ENCODE measurements at places on chromosomes 13 and 19. TPM values are rescaled to one million over a fixed set of nuclear protein-coding genes. Genes with fewer than 3 reads are reported as not detected.

Gene PGLYRP2
- total RNA-seq, result not detected

Gene TEX101
- total RNA-seq, result not detected

Gene ZNF468
- total RNA-seq, result 19.9 TPM

Gene CD33
- total RNA-seq, result not detected

Gene UNC13A
- 0.54 TPM for total RNA-seq

Gene ZNF682
- 9.1 TPM for total RNA-seq

Gene CELF5
- 3.1 TPM for total RNA-seq

Gene CLDND2
- total RNA-seq, result 0.45 TPM

Gene KLK14
- not detected for total RNA-seq

Gene ZGLP1
- total RNA-seq, result 9.3 TPM

Gene ZNF726
- total RNA-seq, result 4.0 TPM

Gene MEDAG
- total RNA-seq, result 0.35 TPM

Gene ELAVL1
- 62.2 TPM for total RNA-seq

Gene MYO1F
- 0.18 TPM for total RNA-seq

GRCh38 chr19:55220525-55220924 is 8.0 kb downstream of the TMEM86B start:
- no peak overlapping the region for H3K4me3 ChIP-seq
- peak; percentile 44 for DNase-seq
- no peaks in the 10 kb centered on the region for H3K36me3 ChIP-seq
- H3K27ac ChIP-seq, result no peak overlapping the region
- no peaks in the 10 kb centered on the region for H3K4me1 ChIP-seq

- H3K36me3 ChIP-seq, result no peaks in the 10 kb centered on the region
- H3K4me3 ChIP-seq, result no peak overlapping the region
- no peaks in the 10 kb centered on the region for H3K4me1 ChIP-seq
- no peak overlapping the region for H3K27ac ChIP-seq
Observed at GRCh38 chr13:97526556-97526955, 92.6 kb downstream of the RAP2A start.

GRCh38 chr19:15517778-15518177 is 9.5 kb downstream of the CYP4F22 start:
- no peak overlapping the region for H3K4me3 ChIP-seq
- no peaks in the 10 kb centered on the region for H3K27me3 ChIP-seq
- H3K4me1 ChIP-seq, result no peaks in the 10 kb centered on the region
- no peak for DNase-seq
- H3K27ac ChIP-seq, result no peak overlapping the region

DNA sequence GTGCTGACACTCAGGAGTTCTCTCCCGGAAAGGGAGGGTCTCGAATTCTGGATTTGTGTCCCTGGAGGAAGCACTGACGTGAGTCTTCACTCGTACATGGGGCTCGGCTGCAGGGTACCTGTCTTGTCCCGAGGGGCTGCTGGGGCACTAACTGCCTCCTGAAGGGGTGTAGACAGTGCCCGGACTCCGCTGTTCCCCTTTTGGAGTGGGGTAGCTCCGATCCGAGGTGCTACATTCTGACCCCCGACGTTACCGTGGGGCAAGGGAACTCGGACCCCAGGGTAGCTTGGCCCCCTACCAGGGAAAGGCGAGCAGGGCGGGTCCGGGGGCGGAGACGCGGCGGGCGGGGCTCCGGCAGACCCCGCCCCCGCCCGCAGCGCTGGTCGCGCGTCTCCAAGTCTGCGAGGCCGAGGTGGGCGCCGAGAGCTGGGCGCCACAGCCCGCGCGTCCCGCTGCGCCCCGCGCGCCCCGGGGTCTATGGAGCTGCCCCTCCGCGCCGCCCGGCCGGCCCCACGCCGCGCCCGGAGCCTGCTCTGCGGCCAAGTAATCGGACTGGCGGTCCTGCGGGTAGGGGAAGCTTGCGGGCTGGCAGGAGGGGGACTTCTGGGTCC is at the start of gene NPAS1:
TSS of gene NPAS1 (plus strand) at position 407 of the 611 bp plus-strand sequence. CDS start 1,211 bp downstream, outside the sequence.
- no peak within 1 kb of the TSS for H3K27ac ChIP-seq
- DNase-seq, result no peak
- H3K27me3 ChIP-seq, result peaks cover 68% of the 10 kb centered on the region
- peaks cover 9% of the 10 kb centered on the region for H3K4me1 ChIP-seq
- H3K36me3 ChIP-seq, result no peaks in the 10 kb centered on the region

GRCh38 chr19:6579450-6580178 is 11.3 kb downstream of the CD70 start:
- H3K27ac ChIP-seq, result no peak overlapping the region
- no peak overlapping the region for H3K4me3 ChIP-seq
- H3K36me3 ChIP-seq, result no peaks in the 10 kb centered on the region

- no peaks in the 10 kb centered on the region for H3K36me3 ChIP-seq
- DNase-seq, result peak; percentile 8
- H3K27me3 ChIP-seq, result peaks cover 32% of the 10 kb centered on the region
- peaks cover 7% of the 10 kb centered on the region for H3K4me1 ChIP-seq
Observed at GRCh38 chr13:76620036-76620435, 266.2 kb downstream of the KCTD12 start.

GRCh38 chr13:83007226-83007625 is 875.0 kb downstream of the SLITRK1 start:
- H3K4me1 ChIP-seq, result peaks cover 17% of the 10 kb centered on the region
- H3K4me3 ChIP-seq, result no peak overlapping the region
- no peak overlapping the region for H3K27ac ChIP-seq
- H3K27me3 ChIP-seq, result no peaks in the 10 kb centered on the region

DNA sequence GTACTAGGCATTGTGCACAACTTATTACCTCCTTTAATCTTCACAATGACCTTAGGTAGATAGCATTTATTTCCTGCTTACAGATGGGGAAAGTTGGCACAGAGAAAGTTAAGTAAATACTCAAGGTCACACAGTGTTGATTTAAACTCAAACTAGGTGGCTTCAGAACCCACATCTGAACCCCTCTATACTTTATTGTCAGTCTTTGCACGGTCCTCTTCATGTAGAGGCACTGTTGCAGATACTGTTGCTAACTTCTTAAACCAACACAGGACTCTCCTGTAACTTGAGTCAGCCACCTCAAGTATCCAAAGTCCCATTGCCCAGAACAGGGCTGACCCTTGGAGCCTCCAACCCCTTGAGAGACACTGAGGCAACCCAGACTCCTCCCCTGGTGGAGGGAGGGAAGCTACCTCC is 48.8 kb downstream of the FRY start:
- no peak overlapping the region for H3K27ac ChIP-seq
- no peaks in the 10 kb centered on the region for H3K36me3 ChIP-seq
- no peak for DNase-seq

- no peaks in the 10 kb centered on the region for H3K36me3 ChIP-seq
- peaks cover 71% of the 10 kb centered on the region for H3K4me1 ChIP-seq
- peak overlapping the region; percentile 24 for H3K27ac ChIP-seq
- no peak for DNase-seq
- no peaks in the 10 kb centered on the region for H3K27me3 ChIP-seq
- H3K4me3 ChIP-seq, result no peak overlapping the region
Observed at GRCh38 chr19:15285896-15286591, 46.3 kb downstream of the BRD4 start.

DNA sequence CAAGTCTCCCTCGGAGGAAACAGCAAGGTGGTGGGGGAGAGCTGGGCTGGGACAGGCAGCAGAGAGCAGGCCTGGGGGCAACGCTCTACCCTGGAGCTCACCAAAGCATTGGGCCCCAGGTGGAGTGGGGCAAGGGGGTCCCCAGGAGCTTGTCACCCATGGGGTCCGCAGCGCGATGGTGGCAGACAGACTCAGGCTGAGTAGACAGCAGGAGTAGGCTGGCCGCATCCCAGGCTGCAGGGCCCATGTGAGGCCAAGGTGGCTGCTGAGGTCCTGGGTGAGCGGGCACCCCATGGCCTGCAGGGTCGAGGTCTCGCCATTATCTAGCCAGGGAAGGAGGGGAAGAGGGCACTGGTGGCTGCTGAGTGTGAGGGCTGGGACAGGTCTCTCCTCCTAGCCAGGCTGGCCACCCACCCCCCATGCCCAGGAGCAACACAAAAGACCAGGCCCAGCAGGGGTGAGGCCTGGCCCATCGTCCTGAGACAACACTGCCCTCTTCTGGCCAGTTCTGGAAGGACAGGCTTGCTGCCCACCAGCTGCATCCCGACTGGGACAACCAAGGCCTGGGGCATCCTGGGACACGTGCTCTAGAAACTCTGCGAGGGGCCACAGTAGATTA is 33.1 kb downstream of the CEBPG start:
- H3K27me3 ChIP-seq, result no peaks in the 10 kb centered on the region
- no peak overlapping the region for H3K4me3 ChIP-seq
- no peak overlapping the region for H3K27ac ChIP-seq
- DNase-seq, result peak; percentile 68

DNA sequence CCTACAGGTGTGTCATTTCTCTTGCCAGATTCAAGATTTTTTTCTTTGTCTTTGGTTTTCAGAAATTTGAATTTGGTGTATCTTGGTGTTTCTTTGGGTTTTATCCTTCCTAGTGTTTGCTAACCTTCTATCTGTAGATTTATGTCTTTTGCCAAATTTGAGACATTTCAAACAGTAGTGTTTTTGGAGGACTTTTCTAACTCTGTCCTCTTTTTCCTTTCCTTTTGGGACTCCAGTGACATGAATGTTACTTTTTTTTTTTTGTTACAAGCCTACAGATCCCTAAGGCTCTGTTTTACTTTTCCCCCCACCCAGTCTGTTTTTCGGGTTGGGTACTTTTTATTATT is 58.8 kb downstream of the ZMYM2 start:
- DNase-seq, result no peak
- peaks cover 7% of the 10 kb centered on the region for H3K36me3 ChIP-seq
- H3K27ac ChIP-seq, result peak overlapping the region; percentile 66
- peaks cover 18% of the 10 kb centered on the region for H3K4me1 ChIP-seq
- H3K27me3 ChIP-seq, result no peaks in the 10 kb centered on the region

DNA sequence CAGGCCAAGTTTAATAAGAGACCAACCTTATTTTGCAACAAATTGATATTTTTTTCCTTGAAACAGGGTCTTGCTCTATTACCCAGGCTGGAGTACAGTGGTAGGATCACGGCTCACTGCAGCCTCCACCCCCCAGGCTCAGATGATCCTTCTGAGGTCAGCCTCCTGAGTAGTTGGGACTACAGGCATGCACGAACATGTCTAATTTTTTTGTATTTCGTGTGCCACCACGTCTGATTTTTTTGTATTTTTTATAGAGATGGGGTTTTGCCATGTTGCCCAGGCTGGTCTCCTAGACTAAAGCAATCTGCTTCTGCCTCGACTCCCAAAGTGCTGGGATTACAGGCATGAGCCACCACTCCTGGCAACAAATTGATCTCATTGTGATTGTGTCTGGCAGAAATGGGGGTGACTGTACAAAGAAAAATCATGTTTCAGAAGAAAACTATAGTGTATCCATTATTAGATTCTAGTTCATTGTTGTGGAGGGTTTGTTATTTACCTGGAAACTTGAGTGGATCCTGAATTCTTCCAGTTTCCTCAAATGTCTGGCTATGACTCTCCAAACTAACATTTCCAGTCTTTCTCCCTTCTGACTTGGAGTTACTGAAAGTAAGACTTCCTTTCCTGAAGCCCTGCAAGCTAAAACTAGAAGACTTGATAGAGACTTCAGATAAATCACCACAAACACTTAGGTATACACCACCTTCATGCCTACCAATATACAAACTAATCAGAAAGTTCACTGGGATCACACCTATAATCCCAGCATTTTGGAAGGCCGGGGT is 17.3 kb upstream of the AKT2 start:
- H3K4me3 ChIP-seq, result no peak overlapping the region
- no peak overlapping the region for H3K27ac ChIP-seq
- no peaks in the 10 kb centered on the region for H3K4me1 ChIP-seq

All from cardiac muscle cell (in vitro differentiated cells and primary cell).